ENCODE measurements at places on chromosomes 4 and X. TPM values are rescaled to one million over a fixed set of nuclear protein-coding genes. Genes with fewer than 3 reads are reported as not detected.

The CFAP99 gene
- not detected for total RNA-seq

GRCh38 chr4:17027495-17027894, 129.1 kb upstream of the LDB2 start:
- DNase-seq: no peak

DNA sequence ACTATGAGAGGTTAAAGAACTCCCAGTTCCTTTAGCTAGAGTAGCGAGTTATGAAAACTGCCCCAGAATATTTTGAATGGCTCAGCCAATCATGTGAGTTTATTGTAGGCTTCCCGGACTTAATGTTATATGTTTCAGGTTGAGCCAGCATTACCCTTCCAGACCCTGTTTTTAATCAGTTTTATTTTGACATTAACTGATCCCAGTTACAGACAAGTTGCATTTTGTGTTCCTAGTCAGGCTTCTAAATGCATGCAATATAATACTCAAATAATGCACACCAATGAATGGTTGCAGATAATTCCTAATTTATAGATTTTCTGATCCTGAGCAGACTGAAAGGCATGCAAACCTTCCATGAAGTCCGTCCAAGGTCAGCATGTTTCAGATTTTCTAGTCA, 57.8 kb downstream of the EDNRA start:
- no peak for DNase-seq

DNA sequence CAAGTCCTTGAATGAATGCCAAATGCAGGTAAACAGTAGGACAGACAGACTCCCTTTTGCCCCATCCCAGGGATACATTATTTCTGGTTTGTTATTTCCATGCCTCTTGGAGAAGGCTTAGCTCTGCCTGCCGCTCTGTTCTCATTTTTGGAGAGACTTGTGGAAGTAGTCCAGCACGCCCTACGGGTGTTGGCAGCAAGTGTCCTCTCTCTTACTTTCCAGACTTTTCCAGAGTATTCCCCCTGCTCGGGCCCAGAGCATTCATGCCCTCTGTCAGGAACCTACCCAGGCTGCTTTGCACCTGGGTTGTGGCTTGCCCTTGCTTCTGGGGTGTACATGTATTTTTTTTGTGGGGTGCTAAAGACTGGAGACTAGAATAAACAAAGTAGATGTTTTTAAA, 15.3 kb downstream of the SLC34A2 start:
- DNase-seq: no peak

The TRO gene
- total RNA-seq: not detected

DNA sequence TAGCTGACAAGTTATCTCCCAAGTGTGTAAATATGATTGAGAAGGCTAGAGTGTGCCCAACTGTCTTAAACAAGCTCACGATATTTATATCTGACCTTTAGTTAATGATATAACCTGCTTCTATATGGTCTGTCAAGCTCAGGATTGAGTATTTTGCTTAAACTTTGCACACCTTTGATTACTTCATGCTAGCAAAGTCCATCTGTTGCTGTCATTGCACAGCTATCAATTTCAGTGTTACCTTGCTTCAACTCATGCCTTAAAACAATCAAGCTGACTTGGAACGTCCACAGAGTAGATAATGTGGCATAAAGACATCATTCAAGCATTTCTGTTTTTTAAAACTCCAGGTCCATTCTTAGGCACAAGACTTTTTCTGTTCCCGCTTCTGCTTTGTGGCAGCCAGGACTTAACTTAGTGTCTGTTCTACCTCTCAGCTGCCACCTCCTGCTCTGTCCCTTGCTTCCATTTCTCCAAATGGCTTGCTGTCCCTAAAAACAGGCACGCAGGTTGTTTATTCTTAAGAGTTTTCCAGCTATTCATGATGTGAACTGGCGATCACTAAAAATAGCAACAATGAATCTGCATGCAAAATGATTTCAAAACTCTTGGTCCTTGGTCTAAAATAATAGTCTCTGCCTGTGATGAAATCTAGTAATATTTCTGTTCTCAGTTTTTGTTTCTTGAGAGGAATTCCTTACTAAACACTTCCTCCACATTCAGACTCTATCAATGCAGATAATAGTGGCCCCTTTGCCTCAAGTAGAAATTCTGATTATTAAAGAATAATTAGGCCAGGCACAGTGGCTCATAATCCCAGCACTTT, 16.3 kb upstream of the NEIL3 start:
- no peak for DNase-seq

The SLC49A3 gene
- 0.20 TPM for total RNA-seq

DNA sequence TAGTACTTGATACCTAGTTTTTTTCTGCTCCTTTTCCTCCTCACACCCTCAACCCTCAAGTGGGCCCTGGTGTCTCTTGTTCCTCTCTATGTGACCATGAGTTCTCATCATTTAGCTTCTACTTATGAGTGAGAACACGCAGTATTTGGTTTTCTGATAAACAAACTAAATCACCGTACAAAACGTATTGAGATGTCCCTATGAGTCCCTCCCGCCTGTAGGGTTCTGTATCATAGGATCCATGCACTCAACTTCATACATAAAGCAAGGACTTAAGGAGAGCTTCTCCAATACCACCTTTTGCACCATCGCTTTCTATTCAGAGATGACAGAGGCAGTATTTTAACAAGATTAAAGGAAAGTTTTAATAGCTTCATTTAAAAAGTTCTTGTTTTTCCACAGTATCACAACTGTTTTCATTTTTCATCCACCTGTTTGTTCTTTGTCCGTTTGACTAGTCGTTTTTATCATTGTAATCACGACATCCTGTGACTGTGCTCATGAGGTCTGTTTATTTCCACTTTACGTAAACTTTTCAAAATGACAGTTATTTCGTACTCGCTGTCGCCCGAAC, 457 bp upstream of the RAB9A start:
- DNase-seq: no peak

DNA sequence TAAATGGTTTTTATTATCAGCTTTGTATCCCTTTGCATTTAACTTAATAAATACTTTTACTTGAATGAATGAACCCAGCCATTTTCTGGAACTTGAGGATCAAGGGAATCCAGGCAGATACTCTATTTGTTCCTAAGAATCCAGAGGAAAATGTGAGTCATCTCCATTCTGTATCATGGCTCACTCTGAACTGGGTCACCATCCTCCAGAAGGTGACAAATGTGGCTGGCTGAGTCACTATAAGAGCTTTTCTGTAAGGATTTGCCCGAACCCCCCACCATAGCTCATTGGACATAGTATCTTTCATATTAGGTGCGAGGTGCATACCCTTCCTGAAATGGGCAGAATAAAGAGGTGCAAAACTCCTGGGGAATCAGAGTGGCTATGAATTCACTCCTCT, 25.8 kb downstream of the RTL9 start:
- DNase-seq: no peak

DNA sequence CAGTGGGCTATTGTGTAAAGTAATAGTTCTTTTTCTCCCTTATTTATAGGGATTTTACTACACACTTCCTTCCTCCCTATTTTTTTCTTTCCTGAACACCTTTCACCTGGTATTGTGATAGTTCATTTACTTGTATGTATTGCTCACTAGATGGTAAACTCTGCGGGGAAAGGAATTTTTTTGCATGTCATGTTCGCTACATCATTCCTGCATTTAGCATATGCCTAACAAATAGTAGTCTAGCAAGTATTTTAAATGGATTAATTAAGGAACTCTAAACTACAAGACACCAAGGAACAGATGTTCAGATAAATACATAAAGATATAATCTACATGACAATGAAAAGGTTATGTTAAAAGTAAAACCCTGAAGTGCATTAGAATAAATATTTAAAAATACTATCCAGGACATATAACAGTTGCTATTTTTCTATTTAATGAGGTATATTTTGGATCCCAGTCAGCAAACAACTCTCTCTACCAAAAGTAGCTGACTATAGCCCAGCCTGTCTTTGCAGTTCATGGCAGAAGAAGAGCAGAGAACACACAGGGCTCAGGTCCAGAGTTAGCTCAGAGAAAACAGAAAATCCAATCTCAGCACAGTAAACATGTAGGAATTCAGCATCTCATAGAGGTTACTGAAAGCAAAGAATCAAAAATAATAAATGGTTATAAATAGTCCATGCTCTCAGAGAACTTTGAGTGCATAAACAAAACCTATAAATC, 87.8 kb downstream of the PACRGL start:
- DNase-seq: no peak

- DNase-seq: no peak
These were observed 227.9 kb upstream of the ANKRD50 start for GRCh38 chr4:124940387-124940786.

DNA sequence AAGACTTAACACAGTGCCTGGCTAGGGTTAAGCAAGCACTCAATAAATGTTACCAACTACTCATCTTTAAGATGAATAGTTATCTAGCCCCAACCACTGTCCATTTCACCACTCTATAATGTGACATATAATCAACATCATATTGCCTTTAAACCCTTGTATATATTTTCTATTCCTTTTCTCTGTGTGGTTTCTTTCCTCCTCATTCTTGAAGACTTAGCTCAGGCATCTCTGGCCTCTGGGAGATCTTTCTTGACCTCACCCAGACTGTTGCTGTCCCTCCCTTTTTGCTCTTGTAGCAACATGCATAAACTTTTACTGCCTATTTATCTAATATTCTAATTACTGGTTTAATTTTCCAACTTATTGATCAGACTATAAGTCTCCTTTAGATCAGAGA, 249.9 kb upstream of the MAB21L2 start:
- no peak for DNase-seq

The NLGN3 gene
- total RNA-seq: 0.67 TPM
